ENCODE measurements at places on chromosomes 2 and 18. TPM values are rescaled to one million over a fixed set of nuclear protein-coding genes. Genes with fewer than 3 reads are reported as not detected.

Gene IGFBP5
- not detected for total RNA-seq

GRCh38 chr2:100416935-100417710 lies at the start of gene CHST10:
Gene CHST10 (minus strand): TSS chr2:100417668. CDS start chr2:100406675, 10,993 bp downstream.
- peak; percentile 57 for DNase-seq

- no peak for DNase-seq
Measured at GRCh38 chr2:81672923-81673322, 1368.4 kb upstream of the LRRTM1 start.

Gene FRZB
- total RNA-seq, result not detected

Data from activated naive CD4-positive, alpha-beta T cell treated with anti-CD3 and anti-CD28 coated beads for 36 hours (primary cell).